ENCODE measurements at places on chromosomes 4 and X. TPM values are rescaled to one million over a fixed set of nuclear protein-coding genes. Genes with fewer than 3 reads are reported as not detected.

DNA sequence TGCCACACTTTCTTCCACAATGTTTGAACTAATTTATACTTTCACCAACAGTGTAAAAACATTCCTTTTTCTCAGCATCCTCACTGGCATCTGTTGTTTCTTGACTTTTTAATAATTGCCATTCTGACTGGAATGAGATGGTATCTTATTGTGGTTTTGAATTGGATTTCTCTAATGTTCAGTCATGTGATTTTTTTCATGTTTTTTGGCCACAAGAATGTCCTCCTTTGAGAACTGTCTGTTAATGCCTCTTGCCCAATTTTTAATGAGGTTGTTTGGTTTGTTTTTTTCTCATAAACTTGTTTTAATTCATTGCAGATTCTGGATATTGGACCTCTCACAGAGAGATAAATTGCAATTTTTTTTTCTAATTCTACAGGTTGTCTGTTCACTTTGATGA, 1195.2 kb downstream of the TECRL start:
- DNase-seq: no peak

- no peak for DNase-seq
Measured at GRCh38 chr4:8095956-8096689, 62.5 kb downstream of the ABLIM2 start.

GRCh38 chrX:70208479-70208878, 26.0 kb upstream of the AWAT1 start:
- no peak for DNase-seq

- no peak for DNase-seq
Measured at GRCh38 chr4:52651996-52652672, 7.0 kb downstream of the USP46 start.

DNA sequence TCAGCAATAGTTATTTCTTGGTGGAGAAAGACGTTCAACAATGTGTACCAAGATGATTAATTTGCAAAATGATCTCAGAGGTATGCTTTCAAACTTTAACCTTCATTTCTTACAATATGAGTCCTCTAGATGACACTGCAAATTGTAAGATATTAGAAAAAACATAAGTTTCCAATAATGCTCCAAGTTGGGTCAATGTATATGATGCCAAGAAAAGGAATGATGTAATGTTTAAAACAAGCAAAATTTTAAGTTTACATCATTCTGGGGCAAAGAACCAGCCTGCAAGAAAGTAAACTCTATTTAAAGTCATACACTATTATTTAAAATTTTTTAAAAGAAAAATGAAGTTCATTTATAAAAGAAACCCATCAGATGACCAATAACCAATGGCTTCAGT, 56.1 kb downstream of the PRSS12 start:
- no peak for DNase-seq

- DNase-seq: no peak
Measured at GRCh38 chr4:80265571-80266252, 752 bp upstream of the FGF5 start.

DNA sequence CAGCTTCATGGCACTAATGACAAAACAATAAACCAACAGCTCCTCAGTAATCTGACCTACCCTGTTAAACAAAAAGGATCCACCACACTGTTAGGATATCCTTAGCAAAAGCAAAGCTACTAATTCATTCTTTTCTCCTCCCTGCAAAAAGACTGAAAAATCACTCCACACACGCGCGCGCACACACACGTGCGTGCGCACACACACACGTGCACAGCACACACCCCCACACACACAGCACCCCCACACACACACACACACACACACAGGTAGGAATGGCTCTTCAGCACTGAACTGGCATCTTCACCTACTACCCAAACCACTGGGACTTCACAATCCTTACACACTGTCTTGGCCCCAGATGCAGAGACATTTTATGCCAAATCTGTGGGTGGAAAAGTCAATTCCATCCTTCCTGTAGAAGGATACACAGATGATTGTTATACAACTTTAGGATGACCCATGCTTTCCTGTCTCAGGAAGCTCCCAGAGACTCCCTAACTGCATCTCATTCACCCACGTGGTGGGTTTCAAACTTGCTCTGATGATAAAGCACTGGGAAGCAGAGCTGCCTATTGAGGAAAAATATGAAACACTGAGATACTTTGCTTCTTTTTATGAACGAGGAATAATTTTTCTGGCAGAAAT, 102.5 kb downstream of the TSPAN5 start:
- DNase-seq: no peak

DNA sequence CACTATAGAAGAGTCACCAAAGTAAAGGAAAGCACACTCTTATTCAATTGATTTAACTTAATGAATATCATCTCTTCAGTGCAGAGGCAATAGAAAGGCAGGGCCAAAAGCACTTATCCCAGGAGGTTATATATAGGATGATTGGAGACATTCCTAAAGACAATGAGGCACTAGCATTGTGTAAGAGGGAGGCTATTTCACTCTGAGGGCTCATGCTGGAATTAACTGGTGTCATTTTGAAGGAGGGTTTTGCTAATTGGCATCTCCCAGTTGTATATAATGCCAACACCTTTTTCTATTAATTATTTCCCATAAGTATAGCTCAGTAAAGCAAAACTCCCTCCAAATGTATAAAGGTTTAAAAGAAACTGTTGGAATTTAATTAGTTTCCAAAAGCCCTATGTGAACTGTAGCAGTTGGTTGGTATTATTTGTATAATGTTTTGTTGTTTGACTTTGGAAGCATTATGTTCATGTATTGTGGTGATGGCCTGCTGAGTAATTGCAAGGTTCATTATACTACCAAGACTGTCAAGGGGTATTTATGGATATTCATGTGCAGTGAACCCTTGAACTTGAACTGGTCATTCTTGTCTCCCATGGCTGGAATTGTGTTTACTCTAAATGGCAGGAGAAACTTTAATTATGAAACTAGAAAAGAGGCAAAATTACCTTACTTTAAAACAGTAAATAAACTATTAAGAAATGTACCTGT, 270.3 kb downstream of the BMPR1B start:
- no peak for DNase-seq

DNA sequence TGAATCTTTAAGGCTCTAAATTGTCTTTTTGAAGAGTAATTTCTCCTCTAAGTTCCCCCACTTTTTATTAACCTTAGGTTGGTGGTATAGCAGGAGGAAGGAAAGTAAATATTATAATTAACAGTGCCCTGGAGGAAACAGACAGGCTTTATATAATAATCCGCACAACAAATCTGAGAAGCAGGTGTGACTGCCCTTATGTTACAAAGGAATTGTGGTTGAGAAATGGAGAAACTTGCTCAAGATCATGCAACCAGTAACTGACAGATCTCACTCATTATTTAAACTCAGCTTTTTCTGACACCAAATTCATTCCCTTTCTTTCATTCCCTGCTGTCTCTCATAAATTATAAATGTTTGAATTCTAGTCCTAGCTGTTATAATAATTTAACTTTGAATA, 282.0 kb downstream of the PPP3CA start:
- DNase-seq: no peak

DNA sequence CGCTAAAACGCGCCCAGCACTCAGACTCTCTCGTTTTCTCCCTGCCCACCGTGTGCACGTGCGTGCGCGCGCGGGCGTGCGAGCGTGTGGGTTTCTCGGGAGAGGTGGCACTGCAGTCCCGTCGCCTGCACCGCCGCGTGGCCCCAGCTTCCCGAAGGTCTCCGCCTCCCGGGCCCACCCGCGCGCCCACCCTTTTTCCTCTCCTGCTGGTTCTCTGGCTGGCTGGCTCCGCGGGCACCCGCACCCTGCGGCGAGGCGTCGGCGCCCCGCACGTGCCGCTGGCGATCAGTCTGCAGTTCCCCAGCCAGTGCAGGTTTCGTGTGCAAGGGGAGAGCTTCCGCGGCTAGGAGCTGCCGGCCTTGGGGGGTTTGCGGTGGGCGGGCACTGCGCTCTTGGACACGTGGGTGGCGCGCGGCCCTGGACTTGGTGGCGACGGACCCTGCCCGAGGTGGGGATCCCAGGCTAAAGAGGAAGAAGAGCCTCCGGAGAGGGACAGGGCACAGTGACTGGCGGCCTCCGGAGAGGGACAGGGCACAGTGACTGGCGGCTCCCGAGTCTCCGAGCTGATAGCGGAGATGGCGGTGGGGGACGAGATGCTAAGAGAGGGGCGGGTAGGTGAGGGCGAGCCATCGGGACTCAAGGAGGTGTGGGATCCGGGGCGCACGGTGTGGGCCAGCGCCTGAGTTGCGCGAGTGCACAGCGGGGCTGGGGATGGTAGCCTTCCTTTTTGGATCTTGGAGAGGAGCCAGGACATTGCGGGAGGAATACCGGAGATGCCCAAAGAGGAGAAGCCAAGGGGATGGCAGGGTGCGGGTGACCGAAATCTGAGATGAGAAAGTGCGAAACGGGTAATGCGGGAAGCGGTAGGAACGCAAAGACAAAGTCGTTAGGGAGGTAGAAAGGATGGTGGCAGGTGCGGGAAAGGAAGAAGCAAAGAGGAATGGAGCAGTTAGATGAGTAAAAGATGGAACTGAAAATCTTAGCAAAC, at the start of gene FAM184B:
Gene FAM184B (minus strand): TSS at position 322 of the 988 bp plus-strand sequence. CDS start 322 bp downstream, outside the sequence.
- no peak for DNase-seq

DNA sequence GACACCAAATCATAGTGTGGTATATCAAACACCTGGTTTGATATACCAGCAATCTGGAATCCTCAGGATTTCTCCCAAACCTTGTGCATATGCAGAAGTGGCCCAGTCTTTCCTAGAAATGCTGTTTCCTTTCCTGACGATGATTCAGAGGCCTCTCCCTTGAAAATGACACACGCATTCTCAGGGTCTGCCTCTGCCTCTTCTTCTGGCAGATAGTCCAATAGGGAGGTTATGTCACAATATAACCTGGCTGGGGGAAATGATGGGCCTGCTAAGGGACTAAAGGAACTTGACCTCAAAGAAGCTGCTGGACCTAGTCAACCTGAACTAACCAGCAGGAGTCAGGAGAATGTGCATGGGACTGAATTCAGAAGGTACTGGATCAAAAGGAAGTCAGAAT, 435.2 kb downstream of the IDS start:
- no peak for DNase-seq

- DNase-seq: no peak
Measured at GRCh38 chr4:69141320-69141719, 45.0 kb downstream of the UGT2B7 start.

DNA sequence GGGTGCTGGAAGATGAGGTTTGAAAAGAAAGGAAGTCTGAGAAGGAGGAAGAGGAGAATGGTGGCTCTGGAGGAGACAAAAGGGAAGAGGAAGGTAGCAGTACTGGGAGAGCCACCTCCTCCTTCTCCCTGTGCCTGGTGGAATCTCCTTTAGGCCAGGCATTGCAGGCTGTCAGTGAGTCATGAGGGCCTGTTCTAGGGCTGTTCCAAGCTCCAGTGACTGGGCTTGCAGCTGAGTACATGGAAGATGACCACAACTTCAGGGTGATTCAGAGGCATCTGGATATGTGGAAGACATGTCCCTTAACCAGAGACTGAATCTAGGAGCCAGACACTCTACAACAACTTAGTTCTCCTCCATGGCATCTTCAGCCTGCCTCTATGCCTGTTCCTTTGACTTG, 107.8 kb downstream of the EFNB1 start:
- no peak for DNase-seq

DNA sequence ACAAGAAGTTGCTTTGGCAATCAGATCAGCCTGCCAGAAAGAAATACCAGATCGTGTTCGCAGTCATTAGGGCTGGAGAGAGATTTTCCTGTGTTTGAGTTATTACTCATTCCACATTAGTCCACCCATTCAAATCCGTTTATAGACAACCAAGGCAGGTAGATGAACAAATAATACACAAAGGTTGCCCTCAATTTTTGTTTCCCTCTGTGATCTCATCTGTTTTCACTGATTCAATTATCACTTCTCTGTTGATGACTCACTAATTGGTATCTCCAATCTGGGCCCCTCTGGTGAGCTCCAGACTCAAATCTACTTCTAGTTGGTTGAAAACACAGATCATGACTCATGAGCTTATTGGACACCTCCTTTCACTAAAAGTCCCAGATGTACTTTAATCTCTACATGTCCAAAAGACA, 54.5 kb downstream of the CHM start:
- no peak for DNase-seq

DNA sequence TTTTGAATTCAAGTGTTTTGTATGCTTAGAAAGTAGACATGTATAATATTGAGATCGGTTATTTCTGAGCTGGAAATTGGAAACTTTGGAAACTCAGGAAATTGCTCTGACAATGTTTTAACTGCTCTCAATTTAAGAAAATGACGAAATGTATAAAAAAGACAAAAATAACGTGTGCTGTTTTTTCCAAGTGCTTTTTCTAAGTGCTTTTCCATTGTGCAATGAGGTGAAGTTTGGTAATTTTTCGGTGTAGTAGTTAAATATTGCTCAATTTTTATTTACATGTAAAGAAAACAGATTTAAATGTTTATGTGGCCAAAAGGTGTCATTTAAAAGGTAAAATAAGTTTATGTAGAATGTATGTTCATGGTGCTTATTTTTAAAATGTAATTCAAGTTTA, 39.4 kb upstream of the RHOH start:
- no peak for DNase-seq

GRCh38 chr4:143420227-143420626, 83.6 kb downstream of the GAB1 start:
- DNase-seq: no peak

GRCh38 chrX:118189000-118189399, 72.4 kb upstream of the KLHL13 start:
- no peak for DNase-seq

- no peak for DNase-seq
Measured at GRCh38 chr4:136526517-136526916, 1005.8 kb downstream of the PCDH18 start.

DNA sequence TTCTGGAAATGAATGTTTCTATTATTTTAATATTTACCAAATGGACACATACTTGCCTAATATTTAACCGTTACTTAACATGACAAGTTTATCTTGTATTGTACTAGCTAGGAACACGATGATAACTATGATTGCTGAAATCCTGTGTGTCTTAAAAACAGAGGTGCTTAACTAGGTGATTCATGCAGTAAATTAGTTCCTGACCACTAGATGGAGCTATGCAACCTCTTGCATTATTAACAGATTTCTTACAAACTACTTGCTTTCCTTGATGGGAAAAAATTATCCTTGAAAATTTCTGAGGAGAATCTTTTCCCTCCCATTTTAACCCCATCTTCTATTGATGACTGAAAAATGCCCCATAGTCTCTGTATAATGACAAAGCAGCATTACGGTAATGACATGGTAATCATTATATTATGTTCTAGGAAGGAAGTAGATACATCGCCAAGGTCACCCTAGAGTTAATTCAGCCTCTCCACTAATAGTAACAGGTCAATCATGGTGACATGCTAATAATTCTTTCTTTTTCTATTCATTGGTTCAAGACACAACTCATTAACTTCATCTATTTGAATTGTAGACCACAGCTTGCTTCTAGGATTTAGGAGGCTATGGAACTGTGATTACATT, 844.2 kb downstream of the RAPGEF2 start:
- DNase-seq: no peak

The CCDC110 gene
- 0.19 TPM for total RNA-seq

The GLOD5 gene
- total RNA-seq: not detected

The ZNF185 gene
- 7.0 TPM for total RNA-seq

The DOK7 gene
- not detected for total RNA-seq

The USP51 gene
- 2.7 TPM for total RNA-seq

The EDA2R gene
- total RNA-seq: 0.69 TPM

The DCHS2 gene
- 0.24 TPM for total RNA-seq

The ITIH6 gene
- not detected for total RNA-seq

The UCHL1 gene
- 137 TPM for total RNA-seq
